H54 (cell line): ENCODE measurements at places on chromosomes 11 and 22.

DNA sequence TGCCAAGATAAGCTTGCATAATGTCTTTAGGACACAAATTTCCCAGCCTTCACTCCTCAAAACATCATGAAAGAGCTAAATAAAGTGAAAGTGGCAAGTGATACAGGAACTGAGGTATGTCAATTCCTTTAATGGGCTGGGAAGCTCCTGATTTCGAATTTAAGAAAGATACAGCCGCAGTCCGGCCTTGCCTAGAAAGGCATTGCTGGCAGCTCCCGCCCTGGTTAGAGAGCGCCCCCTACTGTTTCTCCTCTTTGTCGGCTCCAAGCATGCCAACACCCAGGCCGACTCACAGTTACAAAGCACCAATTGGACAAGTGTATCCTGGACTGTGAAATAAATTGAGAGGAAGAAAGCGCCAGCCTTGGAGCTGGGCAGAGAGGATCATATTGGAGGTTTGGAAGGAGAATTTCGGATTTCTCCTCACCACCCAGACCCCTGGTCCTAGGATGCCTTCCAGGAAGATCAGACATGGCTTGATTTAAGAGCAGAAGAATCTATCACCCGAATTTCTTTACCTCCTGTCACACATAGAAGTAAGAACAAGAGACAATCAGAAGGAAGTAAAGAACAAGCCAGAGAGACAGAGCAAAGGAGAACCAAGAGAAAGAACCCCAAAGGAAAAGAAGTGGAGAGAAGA lies 84.0 kb downstream of the FAM76B start:
- peak; percentile 26 for DNase-seq

DNA sequence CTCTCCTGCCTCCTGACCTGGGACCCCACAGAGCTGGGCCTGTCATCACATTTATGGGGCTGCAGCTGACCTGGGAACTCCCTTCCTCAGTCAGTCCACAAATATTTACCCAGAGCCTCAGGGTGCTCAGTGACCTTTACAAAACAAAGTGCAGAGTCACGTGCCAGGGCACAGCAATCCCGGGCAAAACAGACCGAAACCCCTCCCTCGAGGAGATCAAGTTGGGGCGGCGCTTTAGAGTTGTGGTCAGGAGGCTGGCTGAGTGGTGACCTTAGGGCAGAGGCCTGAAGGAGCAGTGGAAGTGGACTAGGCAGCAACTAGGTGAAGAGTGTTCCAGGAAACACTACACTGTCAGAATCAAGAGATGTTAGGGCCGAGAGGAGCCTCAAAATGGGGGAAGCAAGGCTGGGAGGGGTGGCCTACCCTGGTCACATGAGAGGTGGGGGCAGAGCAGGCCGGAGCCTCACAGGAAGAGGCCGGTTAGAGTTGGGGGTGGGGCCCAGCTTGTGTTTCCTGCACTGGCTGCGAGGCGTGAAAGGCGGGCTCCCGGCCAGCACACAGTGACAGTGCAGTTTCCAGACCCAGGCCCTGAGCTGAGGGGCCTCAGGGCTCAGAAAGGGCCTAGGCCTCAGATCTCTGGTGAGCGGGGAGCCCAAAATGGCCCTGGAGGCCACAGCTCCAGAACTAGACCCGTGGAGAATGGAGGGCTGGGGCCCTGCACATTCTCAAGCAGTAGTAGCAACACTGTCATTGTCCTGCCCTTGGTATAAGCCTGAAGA lies 3.7 kb upstream of the NEAT1 start:
- peak; percentile 61 for DNase-seq

- DNase-seq: no peak
These were observed at the start of gene MCHR1 for GRCh38 chr22:40679249-40679963. MCHR1 (plus strand) TSS chr22:40679484; CDS start chr22:40679653, 169 bp downstream.

DNA sequence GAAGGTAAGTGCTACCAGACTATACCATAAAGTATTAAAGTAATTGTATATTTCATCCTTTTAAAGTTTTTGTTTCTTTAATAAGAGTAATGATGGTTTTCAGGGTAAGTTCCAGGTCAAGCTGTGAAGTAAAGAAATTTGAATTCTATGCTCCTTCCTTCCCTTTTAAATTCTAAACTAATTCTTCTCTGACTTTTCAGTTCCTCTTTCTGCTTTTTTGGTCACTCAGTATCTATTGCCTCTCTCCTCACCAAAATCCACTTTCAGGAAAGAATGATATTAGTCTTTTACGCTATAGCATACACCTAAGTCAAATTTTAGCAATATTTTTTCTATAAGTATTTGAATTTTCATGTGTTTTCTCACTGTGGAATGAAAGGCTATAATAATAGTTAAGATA lies 8.2 kb downstream of the MMP8 start:
- no peak for DNase-seq

DNA sequence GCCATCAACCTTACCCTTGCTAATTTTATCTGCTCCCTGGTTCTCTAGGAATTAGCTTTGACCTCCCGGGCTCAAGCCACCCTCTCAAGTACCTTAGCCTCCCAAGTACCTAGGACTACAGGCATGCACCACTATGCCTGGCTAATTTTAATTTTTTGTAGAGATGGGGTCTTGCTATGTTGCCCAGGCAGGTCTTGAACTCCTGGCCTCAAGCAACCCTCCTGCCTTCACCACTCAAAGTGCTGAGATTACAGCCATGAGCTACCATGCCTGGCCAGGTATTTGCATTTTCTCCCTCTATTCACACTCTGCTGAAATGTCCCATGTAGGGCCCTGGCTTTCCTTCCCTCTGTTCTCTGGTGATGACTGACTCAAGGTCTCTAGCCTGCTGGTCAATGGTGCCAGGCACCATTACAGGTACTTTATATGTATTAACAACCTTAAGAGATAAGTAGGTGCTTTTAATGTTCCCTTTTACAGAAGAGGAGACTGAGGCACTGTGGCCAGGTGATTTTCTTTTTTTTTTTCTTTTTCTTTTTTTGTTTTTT lies 8.5 kb upstream of the WDR74 start:
- DNase-seq: no peak

GRCh38 chr11:122670131-122670530 lies 14.6 kb downstream of the UBASH3B start:
- DNase-seq: no peak

DNA sequence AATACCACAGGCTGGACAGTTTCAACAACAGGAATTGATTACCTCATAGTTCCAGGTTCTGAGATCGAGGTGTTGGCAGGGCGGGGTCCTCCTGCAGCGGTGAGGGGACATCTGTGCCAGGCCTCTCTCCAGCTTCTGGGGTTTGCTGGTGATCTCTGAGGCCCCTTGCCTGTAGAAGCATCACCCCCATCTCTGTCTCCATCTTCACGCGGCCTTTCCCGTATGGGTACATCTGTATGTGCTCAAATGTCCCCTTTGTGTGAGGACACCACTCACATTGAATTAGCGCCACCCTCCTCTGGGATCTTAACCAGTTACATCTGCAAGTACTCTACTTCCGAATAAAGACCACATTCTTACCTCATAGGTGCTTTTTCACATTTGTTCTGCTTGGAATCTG lies 1029.9 kb downstream of the BRD1 start:
- DNase-seq: no peak

GRCh38 chr11:130183878-130184610 lies 24.5 kb downstream of the ST14 start:
- DNase-seq: no peak

GRCh38 chr11:91707652-91708482 lies 516.8 kb upstream of the FAT3 start:
- DNase-seq: no peak

DNA sequence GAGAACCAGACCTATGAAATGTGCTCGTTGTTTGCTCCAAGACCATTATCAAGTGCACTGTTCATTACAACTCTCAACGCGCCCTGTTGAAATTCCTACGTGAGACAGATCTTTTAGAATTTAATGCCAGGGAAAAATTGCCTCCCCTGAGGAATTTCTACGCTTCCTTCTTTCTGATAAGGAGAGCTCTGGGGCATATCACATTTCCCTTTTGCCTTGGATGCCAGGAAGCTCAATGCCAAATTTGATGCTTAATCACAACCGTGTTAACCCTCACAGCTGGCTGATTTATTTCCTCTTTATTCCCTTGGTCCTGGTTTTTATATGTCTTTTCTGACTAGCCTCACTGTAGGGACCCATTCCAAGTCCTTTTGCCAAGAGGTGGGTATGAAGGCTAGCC lies 109.4 kb downstream of the MICAL2 start:
- DNase-seq: no peak

DNA sequence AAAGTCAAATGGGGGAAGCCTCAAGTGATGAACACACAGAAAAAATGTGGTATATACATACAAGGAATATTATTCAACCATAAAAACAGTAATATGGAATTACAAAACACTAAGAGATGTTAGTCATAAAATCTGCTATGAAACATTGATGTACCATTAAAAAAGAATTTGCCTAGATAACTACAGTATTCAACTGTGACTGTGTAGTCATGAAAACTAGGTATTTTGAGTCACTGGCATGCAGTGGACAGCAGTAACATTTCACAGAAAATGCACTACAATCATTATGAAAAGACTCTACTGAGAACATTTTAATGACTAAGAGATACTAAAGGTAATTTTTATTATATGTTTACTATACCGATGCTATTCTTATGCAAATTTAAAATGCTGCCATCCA lies 11.7 kb downstream of the ZNF195 start:
- no peak for DNase-seq

DNA sequence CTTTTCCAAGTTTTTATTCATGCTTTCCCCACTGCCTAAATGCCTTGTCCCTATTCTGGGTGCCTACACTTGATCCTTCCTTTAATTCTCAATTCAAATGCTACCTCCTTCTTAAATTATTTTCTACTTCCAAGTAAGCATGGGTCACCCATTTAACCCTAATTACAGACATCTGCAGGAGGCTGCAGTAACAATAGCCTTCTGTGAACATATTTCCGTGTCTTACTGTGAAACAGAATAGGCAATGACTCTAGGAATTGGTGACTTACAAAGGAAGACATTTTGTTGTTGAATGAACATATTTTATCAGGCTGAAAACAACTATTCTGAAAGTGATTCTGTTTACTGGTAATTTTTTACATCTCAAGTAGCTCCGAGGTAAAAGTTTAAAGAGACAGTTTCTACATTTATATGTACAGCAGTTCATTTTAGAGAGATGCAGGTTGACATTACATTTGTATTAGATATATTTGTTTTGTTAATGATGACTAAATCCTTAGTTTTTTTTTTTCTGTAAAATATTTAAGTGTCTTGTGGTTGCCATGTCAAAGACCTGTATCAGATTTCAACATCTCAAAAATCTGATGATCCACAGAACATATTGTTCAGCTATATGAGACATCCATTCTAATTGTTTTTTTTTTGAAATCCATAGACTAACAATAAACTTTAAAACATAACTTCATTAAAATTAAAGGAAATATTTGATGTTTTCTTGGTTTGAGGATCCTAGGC lies 316.8 kb downstream of the CASP12 start:
- no peak for DNase-seq

- DNase-seq: peak; percentile 52
These were observed at the start of gene TTC12 for GRCh38 chr11:113314389-113315301. TTC12 (plus strand) TSS chr11:113314583; CDS start chr11:113316258, 1,675 bp downstream.

GRCh38 chr11:3823303-3823702 lies 14.9 kb downstream of the PGAP2 start:
- peak; percentile 79 for DNase-seq

DNA sequence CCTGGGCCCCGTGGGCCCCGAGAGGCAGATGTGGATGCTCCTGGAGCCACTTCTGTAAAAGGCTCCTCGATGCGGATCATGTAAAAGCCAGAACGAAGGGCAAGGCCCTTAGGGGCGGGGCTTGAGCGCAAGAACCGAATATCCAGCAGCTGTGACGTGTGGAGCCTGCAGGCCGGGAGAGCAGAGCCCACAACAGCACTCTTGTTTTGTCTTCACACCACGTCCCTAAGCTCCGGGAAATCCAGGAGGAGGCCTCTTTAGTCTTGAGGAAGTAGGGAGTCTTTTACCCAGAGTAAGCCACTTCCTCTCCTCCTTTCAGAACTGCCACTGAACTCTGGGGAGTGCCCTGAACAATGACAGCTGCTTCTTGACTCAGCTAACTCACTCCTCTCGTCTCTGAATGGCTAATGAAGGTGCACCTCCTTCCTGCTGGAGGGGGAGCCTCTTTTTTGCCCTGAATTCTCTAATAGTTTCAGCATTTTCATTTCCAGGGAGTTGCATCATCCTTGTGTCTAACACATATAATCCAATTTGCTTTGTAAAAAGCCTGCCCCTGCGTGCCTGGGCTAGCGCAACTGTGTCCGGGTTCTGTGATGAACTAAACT lies 12.5 kb downstream of the L3MBTL2 start:
- no peak for DNase-seq

- DNase-seq: no peak
These were observed 56.5 kb downstream of the FLRT1 start for GRCh38 chr11:64092111-64092760.

DNA sequence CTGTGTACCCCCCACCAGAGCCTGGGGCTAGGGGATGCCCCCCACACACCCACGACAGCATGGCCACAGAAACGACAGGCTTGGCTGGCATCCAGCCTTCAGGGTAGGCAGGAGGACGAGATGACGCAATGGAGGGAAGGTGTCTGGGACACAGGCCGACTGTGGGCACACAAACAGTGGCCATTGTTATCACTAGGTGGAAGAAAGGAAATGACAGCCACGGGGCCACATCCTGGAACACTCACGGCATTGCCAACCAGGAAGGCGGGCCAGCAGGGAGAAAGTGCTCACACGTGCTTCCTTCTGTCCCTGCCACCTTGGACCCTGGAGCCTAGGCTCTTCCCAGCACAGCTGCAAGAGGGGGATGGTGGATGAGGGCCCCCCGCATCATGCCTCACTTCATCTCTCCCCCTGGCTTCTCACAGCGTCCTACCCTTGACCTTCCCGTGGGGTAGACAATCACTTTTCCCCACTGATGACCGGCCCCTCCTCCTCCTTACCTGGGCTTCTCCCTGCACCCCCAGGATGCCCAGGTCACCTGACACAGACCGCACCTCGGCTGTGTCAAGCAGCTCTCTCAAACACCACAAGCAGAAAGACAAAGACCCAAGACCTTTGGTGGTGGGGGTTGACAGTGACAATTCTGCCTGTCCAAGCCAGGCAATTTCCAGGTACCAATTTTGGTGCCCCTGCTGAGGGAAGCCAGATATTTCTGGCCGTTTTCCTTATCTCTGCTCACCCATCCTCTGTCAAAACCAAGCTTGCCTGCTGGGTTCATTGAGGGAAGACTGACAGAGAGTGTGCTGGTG lies 8.6 kb downstream of the PLA2G6 start:
- DNase-seq: no peak

DNA sequence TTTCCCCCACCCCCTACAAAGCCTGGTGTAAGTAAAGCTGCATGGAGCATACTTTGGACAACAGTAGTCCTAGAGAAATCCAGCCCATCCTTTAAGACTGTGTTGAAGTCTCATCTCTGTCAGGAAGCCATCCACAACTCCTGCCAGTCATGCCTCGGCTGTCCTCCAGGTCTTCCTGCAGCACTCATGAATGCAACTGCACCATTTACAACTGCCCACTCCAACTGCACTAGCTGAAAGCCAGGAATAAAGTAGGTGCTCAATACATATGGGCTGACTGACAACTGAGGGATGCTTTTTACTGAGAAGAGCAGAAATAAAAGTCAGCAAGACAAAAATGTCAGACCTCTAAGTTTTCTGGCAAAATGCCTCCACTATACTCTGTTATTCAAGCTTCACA lies 27.4 kb downstream of the IL18BP start:
- no peak for DNase-seq
